ENCODE measurements at places on chromosomes 3 and 15. TPM values are rescaled to one million over a fixed set of nuclear protein-coding genes. Genes with fewer than 3 reads are reported as not detected.

- DNase-seq: no peak
Observed at GRCh38 chr3:181561139-181562031, 150.3 kb upstream of the SOX2 start.

GRCh38 chr15:39321977-39322376 is 258.9 kb upstream of the THBS1 start:
- no peak for DNase-seq

The LSM3 gene
- total RNA-seq: 13.5 TPM

The MRPL3 gene
- total RNA-seq: 117 TPM

DNA sequence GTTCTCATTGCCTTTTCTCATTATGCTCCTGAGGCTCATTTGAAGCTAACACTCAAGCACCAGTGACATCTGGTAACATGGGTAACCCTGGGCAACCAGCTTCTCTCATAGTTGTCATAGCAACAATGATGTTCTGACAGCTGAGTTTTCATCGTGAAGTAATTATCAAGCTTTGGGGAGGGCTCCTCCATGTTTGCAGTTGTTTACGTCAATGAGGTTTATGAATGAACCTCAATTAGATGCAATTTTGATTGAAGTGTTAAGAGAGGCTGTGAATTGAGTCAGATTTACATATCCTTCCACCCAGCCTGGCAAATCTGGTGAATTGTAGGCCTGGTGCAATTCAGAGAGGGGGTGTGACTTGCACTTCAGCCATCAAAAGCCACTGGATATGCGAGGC is 119.3 kb upstream of the CHD2 start:
- peak; percentile 54 for DNase-seq

DNA sequence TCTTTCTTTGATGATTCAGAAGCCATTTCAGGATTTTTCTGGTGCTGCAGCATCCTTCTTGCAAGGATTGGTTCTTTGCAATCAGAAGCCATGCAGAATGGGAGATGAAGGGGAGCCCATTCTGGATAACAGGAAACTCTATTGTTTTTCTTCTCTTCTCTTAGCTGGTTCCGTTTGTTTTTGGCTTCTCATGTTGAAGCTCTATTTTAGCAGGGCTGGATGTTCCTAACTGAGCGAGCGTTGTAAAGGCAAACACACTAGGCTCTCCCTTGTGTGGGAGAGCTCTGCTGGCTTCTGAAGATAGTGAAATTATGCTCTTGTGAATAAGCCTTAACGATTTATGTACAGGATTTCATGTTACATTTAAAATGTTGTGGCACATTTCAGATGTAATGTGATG is 8.3 kb downstream of the CACNA1D start:
- no peak for DNase-seq

Measured in frontal cortex (tissue), 4 donors.